A673 (cell line): ENCODE measurements at places on chromosomes 13 and 19. TPM values are rescaled to one million over a fixed set of nuclear protein-coding genes. Genes with fewer than 3 reads are reported as not detected.
A peak's percentile ranks its signal among the peaks of the same experiment; 100 is the strongest.

DNA sequence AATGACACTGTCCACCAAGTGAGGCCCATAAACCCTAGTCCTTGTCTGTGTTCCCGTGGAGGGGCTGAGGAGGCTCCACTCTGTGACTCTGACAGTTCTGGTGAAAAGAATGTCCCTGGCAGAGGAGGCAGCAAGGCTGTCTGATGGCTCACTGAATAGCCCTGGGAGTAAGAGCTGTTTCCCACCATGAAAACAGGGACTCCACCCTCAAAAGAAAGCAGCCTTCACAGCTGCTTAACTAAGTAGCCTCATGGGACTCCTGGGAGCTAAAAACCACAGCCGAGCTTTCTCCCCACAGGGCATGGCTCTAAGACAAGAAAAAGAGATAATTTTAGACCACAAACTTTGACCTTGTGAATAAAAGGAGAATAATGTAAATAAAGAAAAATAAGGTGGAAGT, 135.1 kb upstream of the FRY start:
- no peaks in the 10 kb centered on the region for H3K36me3 ChIP-seq
- H3K27me3 ChIP-seq = no peaks in the 10 kb centered on the region
- DNase-seq = peak; percentile 27
- H3K4me3 ChIP-seq = no peak overlapping the region
- no peaks in the 10 kb centered on the region for H3K4me1 ChIP-seq

Gene ZNF541
- not detected in 2 replicates for total RNA-seq

DNA sequence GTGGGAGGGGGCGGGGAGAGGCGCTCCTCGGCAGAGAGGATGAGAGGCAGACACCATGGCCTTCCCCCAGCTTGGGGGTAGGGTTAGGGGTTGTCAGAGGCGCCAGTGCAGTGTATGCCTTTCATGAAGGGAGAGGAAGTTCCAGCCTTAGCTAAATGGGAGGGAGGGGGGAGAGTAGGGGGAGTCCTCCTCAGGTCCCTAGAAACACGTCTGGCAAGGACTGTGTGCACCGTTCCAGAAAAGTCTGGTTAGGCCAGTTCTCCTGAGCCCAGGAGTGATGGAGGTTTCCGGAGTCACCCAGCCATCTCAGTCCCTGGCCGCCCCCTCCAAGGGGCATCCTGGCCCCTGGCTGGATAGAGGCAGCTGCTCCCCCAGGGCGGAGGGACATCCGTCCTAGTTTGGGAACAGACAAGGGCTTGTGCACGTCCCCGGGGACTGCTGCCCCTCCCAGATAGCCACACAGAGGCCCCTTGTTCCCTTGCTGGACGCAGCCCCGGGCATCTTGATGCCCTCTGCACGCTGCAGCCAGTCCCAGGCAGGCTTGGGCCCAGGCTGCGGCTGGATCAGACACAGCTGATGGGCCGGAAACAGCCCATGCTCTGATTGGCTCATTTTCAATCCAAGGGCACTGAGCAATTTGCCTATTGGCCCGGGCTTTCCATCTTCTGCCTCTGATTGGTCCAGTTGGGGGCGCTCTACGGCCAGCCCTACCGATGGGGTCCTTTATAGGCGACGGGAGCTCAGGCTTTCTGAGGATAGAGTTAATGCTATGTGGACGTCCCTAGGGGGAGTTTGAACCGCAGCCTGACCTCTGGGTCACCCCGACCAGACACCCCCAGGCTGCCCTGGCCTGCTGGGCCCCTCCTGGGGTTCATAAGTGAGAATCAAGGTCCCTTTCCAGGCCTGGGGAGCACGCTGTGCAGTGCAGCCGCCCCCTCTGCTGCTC, 3.8 kb downstream of the S1PR2 start:
- no peaks in the 10 kb centered on the region for H3K36me3 ChIP-seq
- no peak overlapping the region for H3K27ac ChIP-seq
- no peak for DNase-seq

- peak overlapping the region; percentile 44 for H3K27ac ChIP-seq
- H3K4me3 ChIP-seq = peak overlapping the region; percentile 100
- H3K4me1 ChIP-seq = peaks cover 46% of the 10 kb centered on the region
- peaks cover 17% of the 10 kb centered on the region for H3K36me3 ChIP-seq
- no peaks in the 10 kb centered on the region for H3K27me3 ChIP-seq
- DNase-seq = peak; percentile 95
Observed at GRCh38 chr19:39411832-39412099, 703 bp upstream of the PLEKHG2 start.

- no peak overlapping the region for H3K27ac ChIP-seq
- no peaks in the 10 kb centered on the region for H3K4me1 ChIP-seq
- no peak for DNase-seq
- H3K36me3 ChIP-seq = no peaks in the 10 kb centered on the region
- no peak overlapping the region for H3K4me3 ChIP-seq
- H3K27me3 ChIP-seq = no peaks in the 10 kb centered on the region
Observed at GRCh38 chr19:57161985-57162539, 5.2 kb downstream of the DUXA start.
